ENCODE measurements at places on chromosomes 7 and 10. TPM values are rescaled to one million over a fixed set of nuclear protein-coding genes. Genes with fewer than 3 reads are reported as not detected.

- peak; percentile 40 for DNase-seq
Measured at GRCh38 chr7:38374507-38374906, 101.1 kb upstream of the TARP start.

- no peak for DNase-seq
Measured at GRCh38 chr10:76022366-76022765, 590.9 kb downstream of the LRMDA start.

- DNase-seq = peak; percentile 13
Measured at GRCh38 chr7:66409493-66409892, 204.4 kb downstream of the TPST1 start.

The EBLN1 gene
- 0.26 TPM for total RNA-seq

The CHRM2 gene
- 0.06 TPM for total RNA-seq

DNA sequence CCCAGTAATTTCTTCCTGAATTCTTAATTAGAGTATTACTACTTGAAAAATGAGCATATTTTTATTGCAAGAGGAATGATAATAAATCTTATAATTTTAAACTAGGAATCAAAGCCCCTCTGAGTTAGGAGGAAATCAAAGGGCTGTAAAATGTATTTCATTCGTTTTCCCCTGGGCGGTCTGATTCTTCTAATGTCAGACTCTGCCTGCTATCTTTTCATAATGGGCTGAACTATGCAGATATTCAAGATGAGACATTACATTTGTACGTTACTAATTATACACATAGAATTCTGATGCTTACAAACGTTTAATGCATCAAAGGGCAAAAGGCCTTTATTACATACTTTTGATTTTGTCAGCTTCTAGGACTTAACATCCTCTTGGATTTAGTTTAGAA, 16.0 kb upstream of the TRUB1 start:
- no peak for DNase-seq

GRCh38 chr10:72852508-72852907, 41.0 kb upstream of the OIT3 start:
- no peak for DNase-seq

The HOGA1 gene
- total RNA-seq = 0.51 TPM

- peak; percentile 26 for DNase-seq
Measured at GRCh38 chr10:35217455-35217854, 90.8 kb downstream of the CREM start.

The TMEM176A gene
- not detected for total RNA-seq

GRCh38 chr10:77463967-77464745, 173.5 kb downstream of the KCNMA1 start:
- DNase-seq = peak; percentile 69

DNA sequence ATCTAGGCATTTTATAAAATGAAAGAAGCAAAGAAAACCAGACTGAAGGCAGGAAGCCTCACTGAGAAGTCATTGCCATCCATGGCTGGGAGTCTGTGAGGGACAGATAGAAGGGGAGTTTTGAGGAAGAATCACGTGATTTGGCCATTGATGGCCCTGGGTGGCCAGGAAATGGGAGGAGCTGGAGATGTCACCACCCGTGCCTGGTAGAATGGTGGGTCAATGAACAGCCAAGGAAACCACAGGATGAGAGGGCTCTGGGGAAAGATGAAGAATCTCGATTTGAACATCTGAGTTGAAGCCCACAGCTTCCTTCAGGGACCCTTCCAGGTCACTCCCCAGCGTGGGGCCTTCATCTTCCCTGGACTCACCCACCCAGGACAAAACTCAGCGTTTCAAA, 103.3 kb upstream of the CHST15 start:
- no peak for DNase-seq

- no peak for DNase-seq
Measured at GRCh38 chr7:80414331-80414730, 97.5 kb downstream of the GNAT3 start.

- DNase-seq = no peak
Measured at GRCh38 chr10:77805676-77806075, 120.9 kb downstream of the DLG5 start.

DNA sequence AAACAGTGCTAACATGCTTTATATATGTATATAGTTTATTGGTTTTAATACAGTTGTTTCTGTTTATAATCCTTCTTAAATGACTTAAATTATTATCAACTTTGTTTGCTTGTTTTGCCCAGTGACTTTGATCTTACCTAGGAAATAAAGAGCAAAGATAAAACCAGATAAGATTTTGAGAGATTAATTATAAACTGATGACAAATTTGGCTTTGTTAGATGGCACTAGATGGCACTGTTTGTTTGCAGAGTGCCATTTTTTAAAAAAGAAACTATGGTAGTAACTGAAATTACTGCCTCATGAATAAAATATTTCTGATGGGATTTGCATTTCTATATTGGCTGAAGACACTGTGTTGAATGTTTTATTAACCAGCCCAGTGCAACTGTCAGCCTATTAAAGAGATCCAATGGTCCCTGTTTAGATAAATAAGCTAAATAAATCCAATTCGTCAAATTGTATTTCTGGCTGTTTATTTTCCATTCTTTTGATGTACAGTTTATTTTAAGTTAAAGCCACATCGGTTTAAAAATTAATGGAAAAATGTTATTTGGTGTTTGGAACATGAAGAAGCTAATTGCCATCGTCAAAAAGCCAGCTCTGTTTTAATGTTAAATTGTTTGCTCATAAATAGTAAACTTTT, 28.7 kb downstream of the VTI1A start:
- DNase-seq = peak; percentile 14

- peak; percentile 61 for DNase-seq
Measured at GRCh38 chr10:80662429-80663261, 124.9 kb downstream of the SH2D4B start.

DNA sequence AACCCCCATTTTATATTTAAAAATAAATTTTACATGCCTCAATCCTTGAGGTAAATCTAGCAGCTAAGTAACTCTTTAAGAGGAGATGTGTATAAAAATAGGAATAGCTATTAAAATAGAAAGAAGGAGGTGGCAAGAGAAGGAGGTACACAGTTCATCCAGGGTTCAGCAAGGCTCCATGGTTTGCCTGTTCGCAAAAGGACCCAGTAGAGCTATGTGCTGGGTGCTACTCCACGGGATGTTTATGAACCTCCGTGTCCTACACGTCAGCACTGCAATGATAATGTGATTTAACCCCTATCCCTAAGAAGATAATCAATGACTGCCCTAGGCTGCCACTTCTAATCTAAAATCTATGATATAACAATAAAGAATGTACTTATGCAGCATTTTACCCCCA, 926 bp upstream of the DENND11 start:
- no peak for DNase-seq

DNA sequence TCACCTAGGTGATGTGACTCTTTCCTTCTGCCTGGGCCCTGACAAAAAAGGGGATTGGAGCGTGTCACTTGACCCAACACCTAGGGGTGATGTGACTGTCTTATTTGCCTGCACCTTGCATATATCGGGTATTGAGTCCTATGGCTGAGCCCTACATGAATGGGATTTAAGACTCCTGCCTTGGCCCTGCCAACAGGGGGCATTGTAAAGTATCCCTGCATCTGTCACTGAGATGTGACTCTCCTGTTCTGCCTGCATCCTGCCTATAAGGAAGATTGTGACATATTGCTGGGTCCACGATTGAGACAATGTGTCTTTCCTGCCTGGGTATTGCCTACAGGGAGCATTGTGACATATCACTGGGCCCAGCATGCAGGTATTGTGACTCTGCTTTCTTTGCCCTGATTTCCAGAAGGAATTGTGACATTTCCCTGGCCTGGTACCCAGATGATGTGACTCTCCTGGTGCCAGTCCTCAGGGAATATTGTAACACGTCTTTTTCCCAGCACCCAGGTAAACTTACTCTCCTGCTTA, 14.2 kb upstream of the ZNF107 start:
- DNase-seq = no peak

The SLC39A12 gene
- not detected for total RNA-seq

GRCh38 chr7:67302113-67303039, 305.7 kb downstream of the TYW1 start:
- DNase-seq = peak; percentile 100

DNA sequence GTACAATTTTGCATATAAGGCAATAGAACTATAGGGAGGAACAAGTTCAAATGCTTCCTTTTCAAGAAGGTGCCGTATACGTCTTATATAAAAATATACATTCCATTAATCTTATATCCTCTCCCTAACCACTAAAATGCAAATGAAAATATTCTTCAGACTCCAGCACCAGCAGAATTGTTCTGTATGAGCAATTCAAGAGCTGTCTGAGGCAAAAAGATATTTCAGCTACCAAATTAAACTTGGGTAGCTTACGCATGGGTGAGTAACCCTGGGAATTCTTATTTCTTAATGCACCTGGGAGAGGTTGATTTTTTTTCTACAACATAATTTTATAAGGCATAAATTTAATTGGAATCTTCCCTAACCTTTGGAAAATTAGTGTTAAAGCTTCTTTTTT, 42.2 kb upstream of the GSDME start:
- no peak for DNase-seq

DNA sequence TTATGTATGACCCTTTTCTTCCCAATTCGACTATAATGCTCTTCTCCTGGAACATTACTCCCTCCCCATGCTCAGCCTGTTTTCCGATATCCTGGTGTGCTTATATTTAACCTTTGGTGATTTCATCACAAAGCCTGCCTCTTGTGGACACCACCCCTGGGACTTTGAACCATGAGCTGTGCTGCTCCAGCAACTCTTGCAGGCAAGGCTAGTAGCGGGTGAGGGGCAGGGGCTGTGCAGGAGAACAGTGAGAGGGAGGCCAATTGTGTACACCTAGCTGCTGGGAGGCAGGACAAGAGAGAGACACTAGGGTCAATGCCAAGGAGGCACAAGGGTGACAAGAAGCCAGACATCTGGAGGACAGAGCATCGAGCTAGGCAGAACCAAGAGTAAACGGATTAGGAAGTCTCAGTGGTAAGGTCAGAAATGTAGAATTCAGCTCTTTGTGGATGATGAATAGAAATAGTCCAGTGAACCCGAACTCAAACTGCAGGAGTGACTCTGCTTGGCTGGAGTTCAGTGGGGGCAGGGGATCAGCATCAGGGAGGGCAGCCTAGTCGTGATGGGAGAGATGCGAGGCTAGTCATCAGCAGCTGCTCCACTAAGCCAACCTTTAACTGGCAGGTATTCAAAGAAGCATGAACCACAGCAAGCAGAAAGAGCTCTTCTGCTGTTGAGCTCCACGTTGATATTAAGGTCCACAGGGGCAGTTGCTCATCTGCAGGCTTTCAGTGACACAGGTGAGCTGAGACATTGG, 31.0 kb upstream of the MKI67 start:
- DNase-seq = no peak

DNA sequence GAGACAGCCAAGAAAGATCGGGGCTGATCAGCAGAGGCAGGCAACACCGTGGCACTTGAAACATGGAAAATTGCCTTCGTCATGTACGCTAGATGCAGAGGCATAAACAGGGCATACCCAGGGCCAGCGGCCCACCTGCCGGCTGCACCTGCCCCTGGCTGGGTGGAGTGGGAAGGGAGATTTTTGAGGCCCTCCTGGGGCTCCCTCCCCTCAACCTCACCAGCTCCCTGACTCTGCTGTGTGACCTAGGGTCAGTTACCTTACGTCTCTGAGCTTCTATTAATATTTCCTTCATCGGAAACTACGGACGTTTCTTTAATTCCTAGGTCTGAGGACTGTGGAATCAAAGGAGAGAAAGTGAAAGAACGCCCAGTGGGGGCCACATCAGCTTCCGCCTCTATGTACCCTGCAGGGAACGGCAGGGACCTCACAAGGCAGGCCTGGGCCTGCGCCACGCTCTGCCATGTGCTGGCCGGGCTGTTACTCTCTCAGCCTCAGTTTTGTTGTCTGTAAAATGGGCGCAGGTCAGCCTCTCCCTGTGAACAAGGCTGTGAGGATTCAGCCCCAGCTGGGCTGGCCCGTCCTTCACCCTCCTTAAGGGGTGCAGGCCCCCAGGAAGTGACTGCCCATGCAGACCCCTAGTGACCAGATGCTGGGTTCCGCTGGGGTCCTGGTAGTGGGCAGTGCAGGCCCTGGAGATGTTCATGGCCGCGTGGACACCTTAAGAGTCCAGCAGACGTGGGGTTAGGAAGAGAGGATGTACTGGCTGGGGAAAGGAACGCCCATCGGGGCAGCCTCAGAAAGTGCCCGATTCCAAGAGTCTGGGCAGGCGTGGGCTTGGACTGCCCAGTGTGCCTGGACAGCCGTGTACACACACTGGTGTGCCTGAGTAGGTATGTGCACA, 22.7 kb downstream of the ELFN1 start:
- DNase-seq = no peak

The DIP2C gene
- total RNA-seq = 3.8 TPM

The IL6 gene
- total RNA-seq = not detected

GRCh38 chr10:130621231-130621775, 485.1 kb downstream of the GLRX3 start:
- DNase-seq = no peak

The TRIL gene
- 0.32 TPM for total RNA-seq

The IPMK gene
- 7.6 TPM for total RNA-seq

- peak; percentile 91 for DNase-seq
Measured at GRCh38 chr10:17062493-17062892, 67.1 kb downstream of the CUBN start.

GRCh38 chr7:11207565-11207964, 233.9 kb downstream of the PHF14 start:
- peak; percentile 10 for DNase-seq

All from LHCN-M2 (cell line).